ENCODE measurements at places on chromosomes 2 and 18. TPM values are rescaled to one million over a fixed set of nuclear protein-coding genes. Genes with fewer than 3 reads are reported as not detected.

MYO5B gene
- not detected for total RNA-seq

- no peaks in the 10 kb centered on the region for H3K36me3 ChIP-seq
- H3K4me1 ChIP-seq = no peaks in the 10 kb centered on the region
- no peak overlapping the region for H3K4me3 ChIP-seq
- H3K27me3 ChIP-seq = peaks cover 5% of the 10 kb centered on the region
- no peak for DNase-seq
- no peak overlapping the region for H3K27ac ChIP-seq
Measured at GRCh38 chr2:20540587-20541293, 93.9 kb downstream of the RHOB start.

TPO gene
- total RNA-seq = not detected

DNA sequence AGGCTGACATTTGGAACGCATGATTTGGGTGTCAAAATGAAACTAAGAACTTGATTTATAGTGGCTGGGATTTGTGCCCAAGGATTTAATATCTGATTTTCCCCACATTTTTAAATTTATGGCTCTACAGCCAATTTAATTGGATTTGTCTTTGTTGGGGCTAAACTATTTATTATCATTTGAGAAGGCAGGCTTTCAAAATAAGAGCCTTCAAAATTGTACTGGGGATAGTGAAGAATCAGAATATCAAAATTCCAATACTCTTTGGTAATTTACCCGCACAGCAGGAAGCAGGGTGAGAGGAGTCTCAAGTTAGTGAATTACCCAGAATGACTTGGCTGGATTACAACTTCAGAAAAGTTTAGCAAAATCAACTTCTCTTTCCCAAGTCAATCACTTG lies 278.1 kb downstream of the LRATD1 start:
- H3K36me3 ChIP-seq = no peaks in the 10 kb centered on the region
- H3K4me3 ChIP-seq = no peak overlapping the region
- no peaks in the 10 kb centered on the region for H3K4me1 ChIP-seq
- no peak for DNase-seq
- no peak overlapping the region for H3K27ac ChIP-seq
- no peaks in the 10 kb centered on the region for H3K27me3 ChIP-seq

- DNase-seq = no peak
- H3K4me3 ChIP-seq = no peak overlapping the region
- no peak overlapping the region for H3K27ac ChIP-seq
- H3K4me1 ChIP-seq = no peaks in the 10 kb centered on the region
Measured at GRCh38 chr18:41462946-41463345, 492.1 kb upstream of the PIK3C3 start.

ARID5A gene
- total RNA-seq = 62.8 TPM

DNA sequence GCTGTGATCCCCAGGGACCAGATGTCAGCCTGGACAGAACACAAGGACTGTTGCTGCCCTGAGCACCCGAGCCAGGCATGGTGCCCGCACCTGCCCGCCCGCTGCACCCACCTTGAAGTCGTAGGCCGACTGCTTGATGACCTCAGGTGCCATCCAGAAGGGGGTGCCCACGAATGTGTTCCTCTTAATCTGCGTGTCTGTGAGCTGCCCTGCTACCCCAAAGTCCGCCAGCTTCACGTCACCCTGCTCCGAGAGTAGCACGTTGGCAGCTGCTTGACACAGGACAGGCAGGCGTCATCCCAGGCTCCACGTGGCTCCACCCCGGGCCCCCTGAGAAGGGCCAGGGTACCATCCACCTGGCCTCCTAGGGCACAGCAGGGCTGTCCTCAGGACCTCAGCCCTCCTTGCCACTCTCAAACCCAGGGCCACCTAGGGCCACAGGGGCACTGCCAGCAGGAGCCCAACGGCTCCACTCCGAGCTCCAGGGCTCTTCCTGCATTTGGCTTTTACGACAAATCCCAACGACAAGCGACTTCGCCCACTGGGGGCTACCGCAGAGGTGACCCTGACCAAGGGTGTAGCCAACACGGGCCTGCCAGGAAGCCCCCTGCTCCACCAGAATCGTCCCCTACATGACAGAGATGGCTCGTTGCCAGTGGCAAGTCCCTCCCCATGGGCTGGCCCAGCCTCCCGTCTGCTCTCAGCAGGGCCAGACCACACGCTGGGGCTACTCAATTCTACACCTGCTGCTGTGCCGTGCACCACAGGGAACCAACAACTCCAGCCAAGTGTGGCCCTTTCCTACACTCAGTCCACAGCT lies 9.0 kb downstream of the STK25 start:
- no peaks in the 10 kb centered on the region for H3K4me1 ChIP-seq
- DNase-seq = no peak
- H3K4me3 ChIP-seq = no peak overlapping the region
- H3K27ac ChIP-seq = no peak overlapping the region
- H3K36me3 ChIP-seq = no peaks in the 10 kb centered on the region
- no peaks in the 10 kb centered on the region for H3K27me3 ChIP-seq

DNA sequence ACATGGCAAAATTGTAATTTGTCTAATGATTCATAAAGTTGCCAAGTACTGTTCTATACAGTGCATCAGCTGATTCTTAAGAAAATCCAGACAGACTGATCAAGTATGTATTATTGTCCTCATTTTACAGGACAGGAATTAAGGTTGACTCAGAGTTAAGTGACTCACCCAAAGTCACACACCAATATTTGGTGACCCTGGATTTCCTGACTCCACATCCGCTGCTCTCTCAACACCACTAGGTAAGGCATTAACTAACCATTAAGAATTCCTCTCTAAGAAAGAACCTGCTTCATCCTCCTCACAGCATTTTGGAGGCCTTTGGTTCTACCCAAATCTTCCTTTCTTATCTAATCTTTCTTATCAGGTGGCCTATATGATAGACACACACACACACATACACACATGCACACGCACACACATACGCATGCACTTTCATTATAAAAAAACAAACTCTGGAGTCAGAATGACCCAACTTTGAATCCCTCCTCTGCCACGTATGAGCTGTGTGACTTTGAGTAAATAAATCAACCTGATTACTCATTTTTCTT lies 150.8 kb downstream of the ANKRD44 start:
- H3K27me3 ChIP-seq = no peaks in the 10 kb centered on the region
- H3K4me3 ChIP-seq = peak overlapping the region; percentile 15
- H3K4me1 ChIP-seq = peaks cover 64% of the 10 kb centered on the region
- H3K36me3 ChIP-seq = peaks cover 40% of the 10 kb centered on the region
- DNase-seq = no peak

DNA sequence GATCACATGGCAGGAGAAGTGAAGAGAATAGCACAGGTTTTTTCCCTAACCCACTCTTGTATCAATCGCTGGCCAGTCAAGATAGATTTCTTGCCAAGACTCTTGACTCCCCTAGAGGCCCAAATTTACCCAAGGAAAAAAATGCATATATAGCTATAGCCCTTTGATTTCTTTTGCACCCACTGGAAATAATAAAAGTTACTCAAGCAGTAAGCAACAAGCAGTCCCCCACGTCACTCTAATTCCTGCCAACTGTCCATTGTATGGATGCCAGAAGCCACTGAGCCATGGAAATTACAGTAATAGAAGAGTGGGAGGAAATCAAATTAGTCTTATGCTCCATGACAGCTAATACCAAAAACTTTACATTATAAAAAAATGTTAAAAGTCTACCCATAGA lies 125.3 kb upstream of the SLC39A10 start:
- peaks cover 51% of the 10 kb centered on the region for H3K4me1 ChIP-seq
- peak overlapping the region; percentile 95 for H3K27ac ChIP-seq
- no peaks in the 10 kb centered on the region for H3K27me3 ChIP-seq
- peak overlapping the region; percentile 85 for H3K4me3 ChIP-seq

DNA sequence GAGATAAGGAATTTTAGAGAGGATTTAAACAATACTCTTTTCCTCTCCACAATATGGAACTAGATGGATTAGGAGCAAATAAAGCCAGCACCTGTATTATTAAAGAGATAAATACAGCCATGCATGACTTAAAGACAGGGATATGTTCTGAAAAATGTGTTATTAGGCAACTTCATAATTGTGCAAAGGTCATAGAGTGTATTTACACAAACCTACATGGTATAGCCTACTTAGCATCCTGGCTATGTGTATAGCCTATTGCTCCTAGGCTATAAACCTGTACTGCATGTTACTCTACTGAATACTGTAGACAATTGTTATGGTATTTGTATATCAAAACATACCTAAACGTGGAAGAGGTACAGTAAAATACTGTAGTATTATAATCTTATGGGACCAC lies 53.0 kb downstream of the PTRHD1 start:
- H3K4me3 ChIP-seq = no peak overlapping the region
- DNase-seq = no peak
- H3K27me3 ChIP-seq = no peaks in the 10 kb centered on the region
- H3K27ac ChIP-seq = no peak overlapping the region

GRCh38 chr2:241309684-241310117 lies 5.8 kb downstream of the HDLBP start:
- peaks cover 55% of the 10 kb centered on the region for H3K4me1 ChIP-seq
- H3K27me3 ChIP-seq = no peaks in the 10 kb centered on the region
- DNase-seq = peak; percentile 57
- H3K4me3 ChIP-seq = peak overlapping the region; percentile 73

SPOPL gene
- total RNA-seq = 17.1 TPM

- no peak overlapping the region for H3K4me3 ChIP-seq
- no peak for DNase-seq
- peaks cover 8% of the 10 kb centered on the region for H3K36me3 ChIP-seq
- peaks cover 19% of the 10 kb centered on the region for H3K27me3 ChIP-seq
- peaks cover 4% of the 10 kb centered on the region for H3K4me1 ChIP-seq
Measured at GRCh38 chr18:62590799-62591590, 68.2 kb downstream of the ZCCHC2 start.

DNA sequence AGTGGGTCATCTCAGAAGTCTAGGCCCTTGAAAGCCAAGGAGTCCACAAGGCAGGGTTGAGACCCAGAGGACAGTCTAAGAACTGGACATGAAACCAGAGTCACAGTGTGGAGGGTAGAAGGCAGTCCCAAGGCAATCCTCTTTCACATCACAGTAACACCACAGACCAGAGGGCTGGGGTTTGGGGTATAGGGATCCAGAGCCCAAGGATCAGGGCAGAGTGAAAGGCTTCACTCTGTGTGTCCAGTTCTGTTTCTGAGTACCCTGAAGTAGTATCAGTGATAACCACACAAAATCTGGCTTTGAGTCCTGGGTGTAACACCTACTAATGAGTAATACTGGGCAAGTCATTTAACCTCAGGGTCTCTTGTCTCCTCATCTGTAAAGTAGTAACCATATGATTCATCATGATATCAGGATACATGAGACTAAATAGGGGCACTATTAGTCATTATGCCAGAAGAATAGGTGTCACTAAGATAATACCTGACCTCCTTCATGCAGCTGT lies 91.0 kb downstream of the ICA1L start:
- H3K36me3 ChIP-seq = peaks cover 57% of the 10 kb centered on the region
- H3K4me1 ChIP-seq = peaks cover 3% of the 10 kb centered on the region
- no peak overlapping the region for H3K4me3 ChIP-seq

FEV gene
- total RNA-seq = not detected

DNA sequence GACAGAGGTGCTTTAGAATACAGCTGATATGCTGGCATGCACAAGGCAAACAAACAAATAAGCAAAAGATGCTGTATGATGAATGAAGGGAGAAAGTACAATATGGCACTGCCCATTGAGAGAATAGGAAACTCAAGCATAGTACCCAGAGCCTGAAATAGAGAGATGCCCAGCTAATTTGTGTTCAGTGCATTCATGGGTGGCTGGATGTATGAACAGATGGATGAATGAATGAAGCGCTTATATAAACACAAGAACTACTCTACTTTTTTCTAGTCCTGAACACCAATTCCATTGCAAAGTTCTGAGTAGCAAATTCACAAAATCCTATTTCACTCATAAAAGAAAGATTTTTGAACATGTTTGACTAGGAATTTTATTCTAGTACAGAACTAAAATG lies 756.3 kb downstream of the SATB2 start:
- no peak overlapping the region for H3K27ac ChIP-seq
- H3K27me3 ChIP-seq = peaks cover 3% of the 10 kb centered on the region
- H3K4me1 ChIP-seq = no peaks in the 10 kb centered on the region
- no peak overlapping the region for H3K4me3 ChIP-seq
- H3K36me3 ChIP-seq = no peaks in the 10 kb centered on the region

STAT1 gene
- 571 TPM for total RNA-seq

- no peak overlapping the region for H3K4me3 ChIP-seq
- H3K27me3 ChIP-seq = peaks cover 3% of the 10 kb centered on the region
- no peaks in the 10 kb centered on the region for H3K4me1 ChIP-seq
- H3K27ac ChIP-seq = no peak overlapping the region
- no peaks in the 10 kb centered on the region for H3K36me3 ChIP-seq
Measured at GRCh38 chr18:4024702-4025101, 430.4 kb downstream of the DLGAP1 start.

TBC1D8 gene
- 1.4 TPM for total RNA-seq

GRCh38 chr18:40642692-40643229 lies 1312.3 kb upstream of the PIK3C3 start:
- no peaks in the 10 kb centered on the region for H3K4me1 ChIP-seq
- H3K27ac ChIP-seq = no peak overlapping the region
- no peaks in the 10 kb centered on the region for H3K27me3 ChIP-seq
- H3K4me3 ChIP-seq = no peak overlapping the region

DNA sequence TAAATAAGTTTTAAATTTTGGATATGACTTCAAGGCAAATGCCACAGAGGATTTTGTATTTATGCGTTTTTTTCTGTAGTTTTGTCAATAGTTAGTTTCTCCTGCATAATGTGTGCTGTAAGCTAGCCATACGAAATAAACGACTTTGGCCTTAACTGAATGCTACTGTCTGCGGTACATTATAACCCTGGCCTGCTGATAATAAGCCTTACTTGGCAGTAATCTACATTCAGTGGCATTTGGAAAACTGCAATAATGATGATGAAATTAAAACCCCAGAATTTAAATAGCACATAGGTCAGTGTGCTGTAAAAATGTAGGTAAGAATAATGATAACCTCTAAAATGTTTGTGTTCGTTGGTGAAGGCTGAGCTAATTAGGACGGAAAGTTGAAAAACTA lies 88.8 kb downstream of the LRP1B start:
- DNase-seq = no peak
- H3K27me3 ChIP-seq = no peaks in the 10 kb centered on the region
- no peak overlapping the region for H3K4me3 ChIP-seq
- no peak overlapping the region for H3K27ac ChIP-seq
- H3K4me1 ChIP-seq = no peaks in the 10 kb centered on the region
- H3K36me3 ChIP-seq = no peaks in the 10 kb centered on the region

LBX2 gene
- 1.2 TPM for total RNA-seq

MYOM1 gene
- 3.3 TPM for total RNA-seq

- DNase-seq = no peak
- peaks cover 14% of the 10 kb centered on the region for H3K27me3 ChIP-seq
- no peaks in the 10 kb centered on the region for H3K4me1 ChIP-seq
- no peak overlapping the region for H3K27ac ChIP-seq
- H3K36me3 ChIP-seq = no peaks in the 10 kb centered on the region
- H3K4me3 ChIP-seq = no peak overlapping the region
Measured at GRCh38 chr2:170156592-170156991, 21.4 kb upstream of the MYO3B start.

GRCh38 chr18:78632111-78632541 lies 347.5 kb upstream of the SALL3 start:
- no peaks in the 10 kb centered on the region for H3K4me1 ChIP-seq
- no peak overlapping the region for H3K27ac ChIP-seq
- H3K4me3 ChIP-seq = no peak overlapping the region
- H3K36me3 ChIP-seq = peaks cover 10% of the 10 kb centered on the region
- no peak for DNase-seq

C2orf49 gene
- total RNA-seq = 25.0 TPM

- no peak overlapping the region for H3K4me3 ChIP-seq
- no peaks in the 10 kb centered on the region for H3K27me3 ChIP-seq
- no peak overlapping the region for H3K27ac ChIP-seq
- H3K4me1 ChIP-seq = peaks cover 2% of the 10 kb centered on the region
- no peak for DNase-seq
Measured at GRCh38 chr18:12769644-12770440, 67.0 kb downstream of the PSMG2 start.

UPP2 gene
- total RNA-seq = not detected

All from activated naive CD8-positive, alpha-beta T cell treated with anti-CD3 and anti-CD28 coated beads, Interleukin-2, amount 10 ng/mL, durations not matched to agents 7 days and 5 days (primary cell).